CD4-positive, alpha-beta T cell treated with Interleukin-1 beta for 1 hour (primary cell): ENCODE measurements at places on chromosomes 12 and 14.

GRCh38 chr12:52879394-52880351, 25.2 kb downstream of the KRT8 start:
- peak; percentile 71 for DNase-seq

- DNase-seq, result no peak
Observed at GRCh38 chr12:110354172-110354780, 49.2 kb downstream of the ANAPC7 start.

GRCh38 chr12:115750340-115750739, 527.2 kb downstream of the MED13L start:
- DNase-seq, result no peak

DNA sequence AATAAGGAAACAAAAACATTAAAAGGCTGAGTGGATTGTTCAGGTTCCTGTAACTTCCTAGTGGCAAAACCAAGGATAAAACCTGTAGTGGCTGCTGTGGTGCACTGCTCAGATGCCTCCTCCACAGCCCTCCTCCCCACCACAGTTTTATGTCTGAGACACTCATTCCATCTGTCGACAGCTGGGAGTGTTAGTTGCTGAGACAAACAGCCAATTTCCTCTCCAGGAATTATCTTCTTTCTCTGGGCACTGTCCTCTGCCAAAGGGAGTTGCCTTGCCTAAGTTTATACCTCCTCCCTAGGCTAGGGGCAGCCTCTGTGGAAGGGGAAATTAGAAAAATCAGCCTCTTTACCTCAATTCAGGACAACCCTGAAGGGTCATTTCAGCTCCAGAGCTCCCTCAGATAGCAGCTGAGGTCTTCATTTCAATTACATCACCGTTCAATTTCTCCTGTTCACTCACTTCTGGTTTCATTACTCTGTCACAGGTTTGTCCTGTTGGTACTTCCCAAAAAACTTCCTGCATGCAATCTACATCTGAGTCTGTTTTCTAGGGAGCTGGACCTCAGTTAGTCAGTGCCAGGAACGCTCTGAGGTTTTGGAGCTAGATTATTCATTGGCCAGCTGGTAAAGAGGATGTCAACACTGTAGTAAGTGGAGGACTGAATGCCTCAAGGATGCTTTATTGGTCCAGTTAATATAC, 74.9 kb upstream of the ATP2B1 start:
- peak; percentile 28 for DNase-seq

DNA sequence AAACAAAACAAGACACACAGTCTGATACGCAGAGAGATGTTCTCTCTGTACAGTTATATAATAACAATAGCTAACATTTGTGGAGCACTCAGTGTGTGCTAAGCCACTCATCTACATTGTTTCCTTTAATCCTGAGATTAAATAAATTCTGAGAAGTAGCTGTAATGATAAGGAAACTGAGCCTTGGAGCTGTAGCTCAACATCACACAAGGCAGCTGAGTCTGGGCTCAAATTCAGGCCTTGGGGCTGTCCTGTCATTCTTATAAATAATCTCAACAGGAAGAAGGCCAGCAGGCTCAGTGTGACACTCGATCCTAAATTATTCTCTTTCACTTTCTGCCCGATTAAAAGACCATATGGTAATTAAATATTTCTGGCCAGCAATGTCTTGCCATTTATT, 24.5 kb downstream of the CDKN1B start:
- DNase-seq, result no peak
